Stimulated activated CD4-positive, alpha-beta T cell treated with anti-CD3 and anti-CD28 coated beads, Interleukin-15, amount 100 ng/mL, for 1 hour (primary cell): ENCODE measurements at places on chromosomes 1 and 21.
A peak's percentile ranks its signal among the peaks of the same experiment; 100 is the strongest.

- DNase-seq = no peak
Measured at GRCh38 chr1:228030451-228031201, 23.8 kb downstream of the WNT3A start.

GRCh38 chr1:96633695-96634094, 87.9 kb upstream of the PTBP2 start:
- DNase-seq = no peak

GRCh38 chr1:90768098-90768497, 51.0 kb upstream of the BARHL2 start:
- DNase-seq = no peak

DNA sequence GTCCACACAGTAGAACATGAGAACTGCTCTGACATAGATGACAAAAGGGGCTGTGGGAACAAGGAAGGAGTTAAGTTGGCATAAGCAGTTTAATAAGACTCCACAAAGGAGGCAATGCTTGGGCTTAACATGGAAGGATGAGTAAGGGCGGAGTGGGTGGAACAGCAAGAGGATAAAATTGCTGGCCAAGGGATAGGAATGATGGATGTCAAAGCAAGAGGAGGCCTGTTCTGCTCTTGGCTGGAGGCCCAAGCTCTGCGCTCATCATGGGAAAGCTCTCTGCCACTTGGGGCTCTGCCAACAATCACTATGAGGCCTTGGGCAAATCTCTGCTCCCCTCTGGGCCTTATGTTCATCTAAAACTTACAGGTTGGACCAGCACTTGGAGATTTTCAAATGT, 98.3 kb upstream of the CAMK1G start:
- no peak for DNase-seq

GRCh38 chr1:232244426-232244825, 385.5 kb downstream of the SIPA1L2 start:
- DNase-seq = no peak

- DNase-seq = no peak
Measured at GRCh38 chr1:28577738-28578536, 14.1 kb upstream of the RAB42 start.

DNA sequence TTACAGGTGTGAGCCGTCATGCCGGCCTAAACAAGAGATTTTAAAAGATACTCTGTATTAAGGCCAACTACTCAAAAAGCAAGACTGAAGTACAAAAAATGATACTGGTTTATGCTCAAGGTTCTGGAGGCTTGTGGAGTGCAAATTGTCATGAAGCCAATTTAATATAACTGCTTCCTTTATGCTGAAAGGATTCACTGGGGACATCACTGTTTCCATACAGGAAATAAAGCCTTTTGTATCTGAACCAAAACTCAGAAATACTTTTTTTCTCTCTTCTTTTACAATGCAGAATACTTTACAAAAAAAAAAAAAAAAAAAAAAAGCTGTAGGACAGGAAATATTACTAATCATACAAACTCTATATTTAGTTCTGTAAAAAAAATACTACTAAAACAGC, 55.5 kb upstream of the CNN3 start:
- no peak for DNase-seq

- DNase-seq = no peak
Measured at GRCh38 chr1:159008744-159009188, 941 bp upstream of the IFI16 start.

DNA sequence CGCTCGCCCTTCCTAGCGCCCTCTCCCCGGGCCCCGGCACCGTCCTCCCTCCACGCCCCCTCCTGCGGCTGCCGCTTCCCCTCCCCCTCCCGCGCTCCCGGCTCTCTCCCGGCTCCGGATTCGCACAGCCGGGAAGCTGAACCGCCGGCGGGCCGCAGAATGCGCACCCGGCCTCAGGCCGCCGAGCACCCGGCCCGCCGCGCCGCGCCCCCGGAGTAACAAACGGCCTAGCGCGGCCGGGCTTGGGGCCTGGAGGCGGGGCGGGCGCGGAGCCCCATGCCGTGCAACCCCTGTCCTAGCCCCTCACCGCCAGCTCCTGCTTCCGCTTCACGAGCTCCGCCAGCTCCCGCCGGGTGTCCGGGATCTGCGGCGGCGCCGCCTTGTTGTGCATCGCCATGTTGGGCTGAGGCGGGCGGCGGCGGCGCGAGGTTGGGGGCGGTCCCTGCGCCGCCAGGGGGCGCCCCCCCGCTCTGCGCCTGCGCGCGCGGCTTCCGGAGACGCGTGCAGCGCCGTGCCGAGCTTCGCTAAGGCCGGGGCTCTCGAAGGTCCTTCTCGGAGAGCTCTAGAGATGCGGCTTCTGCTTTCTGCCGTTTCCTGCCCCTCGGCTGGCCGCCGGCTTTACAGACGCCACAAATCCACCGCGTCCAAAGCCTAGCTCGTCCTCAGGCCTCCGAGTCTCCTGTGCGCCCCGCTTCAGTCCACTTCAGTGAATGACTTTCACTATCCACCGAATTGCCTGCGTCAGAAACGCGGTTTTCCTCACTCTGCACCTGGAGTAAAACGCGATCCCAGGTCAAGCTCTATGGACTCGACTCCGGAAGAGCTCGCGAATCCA, at the start of gene MEAF6:
Gene MEAF6 (minus strand): TSS at position 417 of the 835 bp plus-strand sequence. CDS start 20 bp downstream, at position 397.
- DNase-seq = peak; percentile 74

DNA sequence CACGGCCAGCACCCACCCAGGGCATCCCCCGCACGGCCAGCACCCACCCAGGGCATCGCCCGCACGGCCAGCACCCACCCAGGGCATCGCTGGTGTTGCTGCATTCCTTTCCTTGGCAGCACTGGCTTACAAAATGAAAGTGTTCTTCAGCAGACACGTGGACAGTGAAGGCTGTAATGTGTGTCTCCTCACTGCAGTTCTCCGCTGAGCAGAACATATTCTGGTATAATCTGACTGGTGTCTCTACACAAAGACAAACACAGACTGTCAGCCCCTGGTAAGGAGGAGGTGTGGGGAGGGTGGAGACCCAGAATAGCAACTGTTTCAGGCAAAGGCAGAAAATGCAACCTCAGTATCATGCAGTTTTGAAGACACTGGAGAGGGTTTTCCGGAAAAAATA, 7.3 kb downstream of the LYPD8 start:
- no peak for DNase-seq

DNA sequence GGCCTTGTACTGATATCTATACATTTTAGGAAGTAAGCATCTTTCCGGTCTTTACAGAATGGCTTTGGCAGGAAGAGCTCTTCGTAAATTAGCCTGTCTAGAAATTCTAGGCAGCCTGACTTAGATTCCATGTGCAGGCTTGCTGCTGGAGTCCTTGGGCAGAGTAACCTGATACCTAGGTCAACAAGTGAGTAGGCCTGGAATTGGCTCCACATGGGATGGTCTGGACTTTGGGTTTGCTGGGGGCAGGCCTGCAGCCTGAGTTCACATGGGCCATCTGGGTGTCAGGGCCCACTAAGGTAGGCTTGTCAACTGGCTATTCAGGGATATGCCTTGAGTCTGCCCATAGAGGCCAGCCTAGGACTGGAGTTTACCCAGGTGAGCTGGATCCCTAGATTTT, 59.6 kb upstream of the CYYR1 start:
- DNase-seq = no peak

DNA sequence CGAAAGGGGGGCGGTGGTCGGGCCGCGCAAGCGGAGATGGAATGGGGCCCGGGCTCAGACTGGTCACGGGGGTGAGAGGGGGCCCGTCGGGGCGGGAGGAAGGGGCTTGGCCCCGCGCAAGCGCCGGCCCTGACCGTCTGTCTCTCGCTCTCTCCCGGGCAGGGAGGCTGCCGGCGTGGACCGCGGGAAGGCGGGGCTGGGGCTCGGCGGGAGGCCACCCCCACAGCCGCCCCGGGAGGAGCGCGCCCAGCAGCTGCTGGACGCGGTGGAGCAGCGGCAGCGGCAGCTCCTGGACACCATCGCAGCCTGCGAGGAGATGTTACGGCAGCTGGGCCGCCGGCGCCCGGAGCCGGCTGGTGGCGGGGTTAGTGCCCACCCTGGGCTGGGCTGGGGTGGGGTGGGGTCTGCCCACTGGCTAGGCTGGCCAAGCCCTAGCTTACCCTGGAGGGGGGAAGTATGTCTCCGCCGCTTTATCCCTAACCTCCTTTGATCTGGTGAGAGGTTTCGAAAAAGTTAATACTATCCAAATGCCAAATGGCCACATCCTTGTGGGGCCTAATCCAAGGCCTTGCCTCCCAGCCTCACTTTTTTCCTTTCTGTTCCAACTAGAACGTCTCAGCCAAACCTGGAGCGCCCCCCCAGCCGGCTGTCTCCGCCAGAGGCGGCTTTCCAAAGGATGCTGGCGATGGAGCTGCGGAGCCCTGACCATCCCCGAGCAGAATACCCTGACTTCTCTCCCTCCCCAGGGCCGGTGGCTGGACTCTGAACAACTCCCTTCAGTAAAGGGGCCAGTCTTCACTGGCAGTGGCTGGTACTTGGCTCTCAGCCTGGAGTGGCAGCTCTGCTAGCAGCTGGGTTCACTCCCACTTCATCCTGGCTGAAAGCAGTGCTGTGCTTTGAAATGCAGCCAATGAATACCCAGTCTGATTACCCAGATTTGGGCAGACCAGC, 636 bp upstream of the YRDC start:
- no peak for DNase-seq

DNA sequence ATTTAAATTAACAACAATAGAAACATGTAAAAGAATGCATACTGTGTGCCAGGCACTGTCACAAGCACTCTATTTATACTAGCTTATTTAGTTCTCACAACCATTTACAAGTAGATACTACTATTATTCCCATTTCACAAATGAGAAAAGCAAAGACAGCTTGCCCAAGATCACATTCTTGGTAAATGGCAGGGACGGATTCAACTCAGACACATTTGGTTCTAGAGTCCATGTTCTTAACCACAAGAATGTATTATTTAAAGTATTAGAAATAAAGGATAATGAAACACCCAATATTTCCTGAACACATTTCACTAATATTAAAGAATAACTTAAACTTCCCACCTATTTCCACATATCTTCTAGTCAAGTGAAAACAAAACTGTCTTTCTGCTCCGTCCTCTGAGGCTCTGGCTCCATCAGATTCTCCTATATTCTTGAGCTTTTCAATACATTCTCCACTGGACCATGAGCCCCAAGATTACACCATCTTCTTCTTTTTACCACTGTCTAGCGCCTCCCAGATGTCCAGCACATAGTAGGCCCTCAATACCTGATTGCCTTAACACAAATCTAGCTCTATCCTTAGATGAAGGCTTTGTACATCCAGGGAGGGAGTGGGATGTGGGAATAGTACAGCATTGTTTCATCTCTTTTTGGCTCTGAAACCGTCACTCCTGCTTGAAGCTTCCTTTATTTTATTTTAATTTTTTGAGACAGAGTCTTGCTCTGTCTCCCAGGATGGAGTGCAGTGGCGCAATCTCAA, 29.3 kb downstream of the SOD1 start:
- no peak for DNase-seq

DNA sequence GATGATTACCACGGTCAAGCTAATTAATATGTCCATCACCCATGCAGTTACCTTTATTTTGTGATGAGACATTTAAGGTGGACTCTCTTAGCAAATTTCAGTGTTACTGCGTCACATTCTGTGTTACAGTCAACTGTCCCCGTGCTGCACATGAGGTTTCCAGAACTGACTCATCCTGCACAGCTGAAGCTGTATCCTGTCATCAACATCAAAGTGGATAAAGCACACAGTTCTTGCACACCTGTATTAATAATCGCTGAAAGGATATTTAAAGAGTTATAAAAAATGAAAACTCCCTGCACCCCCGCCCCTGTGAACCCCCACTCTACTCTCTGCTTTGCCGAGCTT, 3.4 kb upstream of the KRTAP10-5 start:
- DNase-seq = no peak

GRCh38 chr1:21659099-21659923, 9.8 kb downstream of the RAP1GAP start:
- DNase-seq = peak; percentile 68

DNA sequence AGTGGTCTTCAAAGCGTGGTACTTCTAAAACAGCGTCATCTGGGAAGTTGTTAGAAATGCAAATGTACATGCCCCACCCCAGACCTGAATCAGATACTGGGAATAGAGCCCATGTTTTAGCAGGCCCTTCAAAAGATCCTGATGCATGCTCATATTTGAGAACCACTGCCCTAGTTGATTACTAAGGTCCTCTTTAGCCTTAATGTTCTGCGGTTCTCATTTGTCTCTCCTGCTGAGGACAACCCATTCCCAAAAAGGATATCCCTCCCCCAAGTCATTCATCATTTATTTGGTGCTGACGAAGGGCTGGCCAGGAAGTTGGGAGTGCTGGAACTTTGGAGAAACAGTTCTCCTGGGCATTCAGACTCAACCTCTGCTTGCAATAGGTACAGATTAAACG, 92.4 kb upstream of the RALGPS2 start:
- DNase-seq = no peak

DNA sequence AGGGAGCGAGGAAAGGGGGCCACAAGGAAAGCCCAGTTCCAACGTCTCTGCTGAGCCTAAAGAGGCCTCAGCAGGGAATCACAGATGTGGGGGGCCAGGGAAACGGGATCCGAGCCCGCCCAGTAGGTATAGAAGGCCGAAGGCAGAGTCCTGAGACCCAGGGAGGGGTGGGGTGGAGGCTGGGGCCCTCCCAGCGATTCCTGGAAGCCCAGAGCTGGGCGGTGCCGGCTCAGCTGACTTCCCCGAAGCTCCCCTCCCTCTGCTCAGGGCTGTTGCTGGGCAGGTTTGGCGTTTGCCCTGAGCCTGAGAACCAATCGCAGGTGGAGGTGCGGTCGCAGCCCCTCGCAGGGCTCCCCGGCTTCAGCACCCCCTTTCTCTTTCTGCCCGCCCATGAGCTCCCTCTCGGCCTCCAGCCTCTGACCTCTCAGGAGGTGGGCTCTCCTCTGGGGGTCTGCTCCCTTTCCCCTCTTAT, 12.8 kb downstream of the ADAMTSL4 start:
- DNase-seq = peak; percentile 75

DNA sequence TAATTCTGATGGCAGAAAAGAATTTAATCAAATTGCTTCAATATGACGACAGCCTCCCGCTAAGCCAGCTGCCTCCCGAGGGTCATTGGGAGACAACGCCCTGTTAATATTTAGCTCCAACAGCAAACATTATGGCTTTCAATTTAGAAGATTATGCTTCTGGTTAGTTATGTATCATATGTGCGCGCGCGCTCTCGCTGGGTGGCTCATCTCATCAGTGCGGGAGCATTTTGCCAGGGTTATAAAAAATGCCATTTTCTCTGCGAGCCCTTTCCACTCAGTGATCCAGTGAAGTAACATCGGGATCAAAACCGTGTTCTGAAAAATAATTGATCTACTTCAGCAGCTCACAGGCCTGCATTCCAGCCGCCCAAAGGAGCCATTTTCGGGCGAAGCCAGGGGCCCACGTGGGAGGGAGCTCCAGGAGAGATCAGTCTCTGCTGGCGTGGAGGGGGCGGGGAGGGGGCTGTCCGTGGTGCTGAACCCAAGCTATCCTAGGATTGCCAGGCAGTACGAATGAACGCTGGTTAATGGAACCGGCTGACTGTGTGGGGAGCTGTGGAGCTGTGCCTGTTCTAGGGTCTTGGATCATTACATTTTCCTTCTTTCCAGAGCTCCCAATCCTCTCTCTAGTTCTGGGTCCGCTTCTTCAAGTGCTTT, 219.1 kb upstream of the ZC3H12A start:
- DNase-seq = no peak

GRCh38 chr1:33349778-33350610, 29.1 kb upstream of the A3GALT2 start:
- DNase-seq = peak; percentile 74

- DNase-seq = no peak
Measured at GRCh38 chr1:51044199-51044598, 57.8 kb upstream of the C1orf185 start.
